Myocyte (in vitro differentiated cells): ENCODE measurements at places on chromosomes 16 and 17. TPM values are rescaled to one million over a fixed set of nuclear protein-coding genes. Genes with fewer than 3 reads are reported as not detected.
A peak's percentile ranks its signal among the peaks of the same experiment; 100 is the strongest.

The CCDC154 gene
- total RNA-seq: 0.19 and 0.21 TPM in 2 replicates

GRCh38 chr16:19242987-19243575 is 42.5 kb upstream of the CLEC19A start:
- DNase-seq: no peak

DNA sequence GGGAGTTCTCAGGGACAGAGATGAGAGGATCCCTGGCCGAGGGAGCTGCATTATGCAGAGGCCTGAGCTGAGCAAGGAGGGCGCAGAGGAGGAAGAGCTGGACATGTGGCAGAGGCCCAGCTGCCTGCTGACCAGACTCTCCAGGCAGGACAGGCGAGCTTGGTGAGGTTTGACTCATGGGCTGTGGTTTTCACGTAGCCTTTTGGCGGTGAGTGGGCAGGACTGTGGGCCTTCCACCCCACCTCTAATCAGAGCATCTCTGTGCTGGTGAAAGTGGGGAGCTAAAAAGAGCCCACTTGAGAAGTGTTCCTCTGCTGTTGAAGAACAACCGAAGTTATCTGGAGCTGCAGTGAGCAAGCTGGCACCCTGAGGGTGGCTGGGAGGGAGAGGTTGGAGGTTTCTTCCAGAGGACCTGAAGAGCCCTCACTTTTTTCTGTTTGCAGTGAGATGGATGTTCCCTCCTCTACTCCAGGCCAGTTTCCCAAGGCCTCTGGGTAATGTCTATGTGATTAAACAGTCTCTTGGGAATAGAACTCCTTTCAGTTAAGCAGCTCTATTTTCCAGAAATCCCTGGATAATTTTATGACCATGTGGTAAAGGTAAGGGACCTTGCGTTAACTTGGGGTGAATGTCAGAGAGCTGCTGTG is 11.9 kb downstream of the EPN2 start:
- peak; percentile 86 for DNase-seq

GRCh38 chr16:56848955-56849689 is 15.9 kb upstream of the SLC12A3 start:
- DNase-seq: peak; percentile 72

DNA sequence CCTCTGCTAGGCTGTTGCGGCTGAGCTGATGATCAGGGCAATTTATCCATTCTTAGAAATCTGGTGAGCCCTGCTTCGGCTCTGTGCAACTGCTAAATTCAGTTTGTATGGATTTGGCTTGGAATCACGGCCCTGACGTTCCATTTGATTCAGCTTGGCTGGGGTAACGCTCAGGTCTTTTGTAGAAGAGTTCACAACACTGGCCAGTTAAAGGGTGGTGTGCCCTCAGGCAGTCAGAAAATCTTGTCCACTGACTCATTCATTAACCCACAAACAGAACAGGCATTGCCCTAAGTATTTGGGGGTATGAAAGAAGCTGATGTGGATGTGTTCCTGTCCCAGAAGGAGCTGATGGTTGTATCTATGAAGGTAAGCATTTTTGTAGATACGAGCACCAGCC is 53.9 kb downstream of the GNAO1 start:
- no peak for DNase-seq

- no peak for DNase-seq
Measured at GRCh38 chr17:74218436-74218835, 5.1 kb downstream of the TTYH2 start.

GRCh38 chr17:35766903-35767510 is 6.3 kb downstream of the C17orf50 start:
- DNase-seq: peak; percentile 77

DNA sequence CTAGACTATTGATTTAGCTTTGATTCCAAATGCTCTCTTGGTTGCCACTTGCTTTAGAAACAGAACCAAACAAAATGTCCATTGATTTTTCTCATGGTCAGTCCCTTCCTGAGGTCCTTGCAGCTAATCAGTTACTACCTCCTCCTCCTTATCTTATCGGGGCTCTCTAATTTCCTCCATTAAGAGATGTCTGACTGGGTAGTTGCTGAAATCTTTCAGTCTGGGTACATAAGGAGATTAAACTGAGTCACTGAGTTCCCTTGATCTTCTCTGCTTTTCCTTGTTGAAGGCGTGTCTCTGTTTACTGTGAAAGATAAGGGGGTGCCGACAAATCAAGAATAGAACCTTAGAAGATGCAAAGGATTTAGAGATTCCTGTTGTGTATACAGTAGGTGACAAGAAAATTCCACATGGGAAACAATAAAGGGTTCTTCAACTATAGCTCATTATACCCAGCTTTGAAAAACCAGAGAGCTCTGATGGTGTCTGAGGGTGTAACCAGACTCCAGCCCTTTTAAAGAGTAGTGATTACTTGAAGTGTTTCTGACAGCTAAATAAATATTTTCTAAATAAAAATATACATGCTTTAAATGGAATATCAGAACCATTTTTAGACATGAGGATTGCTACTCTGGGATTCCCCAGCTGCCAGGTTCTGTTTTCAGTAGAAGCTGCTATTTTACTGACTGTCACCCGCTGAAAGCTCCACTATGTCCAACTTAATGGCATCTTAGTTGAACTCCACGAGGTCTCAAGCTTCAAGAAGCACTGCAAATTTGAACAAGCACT is 791.3 kb upstream of the SOX9 start:
- DNase-seq: no peak
